CD4-positive, alpha-beta T cell treated with Interleukin-4 for 4 hours (primary cell): ENCODE measurements at places on chromosomes 6 and 20.
A peak's percentile ranks its signal among the peaks of the same experiment; 100 is the strongest.

GRCh38 chr6:106084989-106085691 lies 996 bp upstream of the PRDM1 start:
- DNase-seq, result no peak

DNA sequence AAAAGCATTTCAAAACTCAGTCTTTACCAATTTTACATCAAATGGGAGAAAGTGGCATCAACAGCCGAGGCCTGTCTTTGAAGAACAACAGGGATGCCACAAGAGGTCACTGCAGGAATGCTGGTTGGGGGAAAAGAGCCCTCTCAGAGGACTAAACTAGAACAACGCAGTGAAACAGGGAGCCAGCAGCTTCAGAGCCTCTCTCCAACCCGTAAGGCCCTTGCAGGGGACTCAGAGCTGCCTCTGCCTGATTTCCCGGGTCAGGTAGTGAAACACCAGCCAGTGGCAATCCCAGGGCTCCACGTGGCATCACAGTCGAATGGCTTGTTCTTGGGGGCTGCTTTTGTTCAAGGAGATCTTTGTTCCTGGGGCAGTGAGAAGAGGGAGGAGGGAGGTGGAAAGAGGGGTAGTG lies 55.0 kb upstream of the KCNK16 start:
- no peak for DNase-seq

- DNase-seq, result no peak
Observed at GRCh38 chr20:4018023-4018748, 2.8 kb upstream of the RNF24 start.

DNA sequence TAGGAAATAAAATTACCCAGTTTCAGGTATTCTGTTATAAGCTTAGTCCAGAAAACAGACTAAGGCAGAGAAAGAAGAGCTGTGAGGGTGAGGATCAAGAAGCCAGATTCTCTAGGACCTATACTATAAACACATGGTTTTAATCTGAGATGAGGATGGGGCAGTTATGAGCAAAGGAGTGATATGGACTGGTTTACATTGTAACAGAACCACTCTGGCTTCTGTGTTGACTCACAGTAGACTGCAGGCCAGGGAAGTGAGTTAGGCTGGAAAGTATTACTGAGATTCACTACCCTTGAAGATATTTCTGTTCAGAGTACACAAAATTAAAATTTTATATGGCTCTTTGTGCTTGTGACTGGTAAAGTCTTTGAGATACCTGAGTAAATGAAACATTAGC lies 3.2 kb upstream of the RWDD1 start:
- DNase-seq, result no peak

GRCh38 chr20:37223053-37223452 lies 38.6 kb downstream of the GHRH start:
- DNase-seq, result peak; percentile 16
